ENCODE measurements at places on chromosomes 12 and 14.

DNA sequence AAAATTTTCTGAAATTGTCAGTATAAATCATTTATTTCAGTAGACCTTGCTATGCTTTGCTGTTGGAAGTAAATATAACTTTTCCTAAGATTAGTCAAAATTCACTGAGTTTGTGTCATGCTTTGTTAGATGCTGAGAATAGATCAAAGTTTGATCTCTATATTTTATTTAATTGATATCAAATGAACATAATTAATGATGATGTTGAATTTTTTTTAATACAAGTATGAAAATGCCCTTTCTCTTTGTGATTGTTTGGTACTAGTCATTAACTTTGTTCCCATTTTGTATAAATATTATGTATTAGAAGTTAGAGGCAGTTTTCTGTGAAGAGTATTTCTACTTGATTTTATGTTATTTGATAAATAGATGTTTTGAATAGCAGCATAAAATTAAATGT is 45.7 kb downstream of the CCDC91 start:
- no peaks in the 10 kb centered on the region for H3K36me3 ChIP-seq
- H3K27me3 ChIP-seq, result no peaks in the 10 kb centered on the region
- no peak overlapping the region for H3K27ac ChIP-seq
- no peaks in the 10 kb centered on the region for H3K4me1 ChIP-seq

DNA sequence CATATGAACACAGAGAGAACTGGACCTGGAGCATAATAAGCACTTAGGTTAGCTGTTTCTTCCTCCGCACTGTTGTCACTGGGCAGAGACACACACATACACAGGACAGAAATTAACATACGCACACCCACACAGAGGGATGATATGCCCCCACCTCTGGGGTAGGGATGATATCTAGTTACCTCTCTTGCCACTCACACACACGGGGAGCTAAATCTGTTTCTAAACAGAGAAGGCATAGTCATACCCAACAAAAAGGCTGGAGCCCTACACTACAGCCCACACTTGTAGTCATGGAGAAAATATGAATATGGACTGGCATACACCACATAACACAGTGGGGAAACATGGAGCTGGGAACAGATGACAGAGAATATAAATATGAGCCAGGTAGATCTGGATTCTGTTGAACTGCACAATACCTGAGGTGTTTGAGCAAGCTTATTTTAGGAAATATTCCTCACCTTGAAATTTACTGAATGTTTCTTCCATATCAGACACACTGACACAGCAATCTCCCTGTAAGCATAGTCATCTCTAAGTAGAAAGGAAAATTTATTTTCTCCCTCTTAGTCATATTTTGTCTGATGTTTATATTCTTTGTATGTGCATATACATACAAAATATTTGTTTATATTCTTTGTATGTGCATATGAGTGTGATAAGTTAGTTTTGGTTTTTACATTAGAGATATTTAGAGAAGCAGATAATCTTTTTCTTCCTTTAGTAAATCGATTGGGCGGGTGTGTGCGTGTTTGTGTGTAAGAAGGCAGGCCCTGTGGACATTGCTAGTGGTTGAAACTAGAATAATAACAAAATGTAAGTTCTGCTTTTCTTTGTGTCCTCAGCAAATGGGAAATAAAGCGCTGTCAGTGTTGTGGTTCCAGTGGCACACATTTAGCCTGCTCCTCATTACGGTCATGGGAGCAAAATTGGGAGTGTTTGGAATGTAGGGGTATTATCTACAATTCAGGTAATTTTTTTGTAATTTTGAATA is 20.9 kb upstream of the SCFD1 start:
- no peaks in the 10 kb centered on the region for H3K4me1 ChIP-seq
- H3K27me3 ChIP-seq, result no peaks in the 10 kb centered on the region
- no peak overlapping the region for H3K4me3 ChIP-seq
- no peak overlapping the region for H3K27ac ChIP-seq

GRCh38 chr12:16165506-16165905 is 112.0 kb downstream of the SLC15A5 start:
- H3K4me3 ChIP-seq, result no peak overlapping the region
- no peaks in the 10 kb centered on the region for H3K27me3 ChIP-seq
- peak; percentile 55 for DNase-seq
- H3K4me1 ChIP-seq, result no peaks in the 10 kb centered on the region
- H3K27ac ChIP-seq, result no peak overlapping the region

DNA sequence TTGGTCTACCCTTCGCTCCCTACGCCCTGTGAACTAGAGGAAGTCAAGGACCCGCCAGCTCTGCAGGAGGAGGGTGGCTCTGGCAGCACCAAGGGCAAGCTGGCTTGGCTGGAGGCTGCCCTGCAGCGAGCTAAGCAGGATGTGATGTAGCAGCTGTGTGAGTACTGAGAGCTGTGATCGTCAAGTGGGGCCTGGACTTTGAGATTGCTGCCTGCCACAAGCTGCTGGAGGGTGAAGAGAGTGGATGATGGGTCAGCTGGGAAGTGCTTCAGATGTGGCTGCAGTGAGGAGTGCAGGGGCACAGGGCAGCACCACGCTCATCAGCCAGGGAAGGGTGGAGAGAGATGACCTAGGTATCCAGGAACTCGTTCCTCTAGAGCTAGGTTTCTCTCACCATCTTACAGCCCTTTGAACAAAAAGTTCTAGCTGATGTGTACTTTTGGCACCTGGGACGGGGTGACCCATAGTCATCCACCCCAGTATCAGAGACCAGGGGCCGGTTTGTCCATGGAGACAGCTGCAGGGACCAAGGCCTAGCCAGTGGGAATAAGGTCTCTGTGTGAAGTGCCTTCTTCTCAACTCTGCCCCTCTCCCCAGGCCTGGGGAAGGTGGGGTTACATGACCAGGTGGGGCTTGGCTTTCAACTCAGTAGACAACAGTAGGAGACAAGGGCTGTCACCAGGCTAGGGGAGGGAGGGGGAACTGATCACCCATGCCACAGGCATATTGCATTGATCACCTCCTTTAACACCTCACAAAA is 3.2 kb downstream of the KRT86 start:
- peak overlapping the region; percentile 98 for H3K27ac ChIP-seq
- no peaks in the 10 kb centered on the region for H3K36me3 ChIP-seq
- no peaks in the 10 kb centered on the region for H3K27me3 ChIP-seq
- DNase-seq, result peak; percentile 40

All from thyroid gland (tissue), 4 donors.